ENCODE measurements at places on chromosomes 13 and 19. TPM values are rescaled to one million over a fixed set of nuclear protein-coding genes. Genes with fewer than 3 reads are reported as not detected.

DNA sequence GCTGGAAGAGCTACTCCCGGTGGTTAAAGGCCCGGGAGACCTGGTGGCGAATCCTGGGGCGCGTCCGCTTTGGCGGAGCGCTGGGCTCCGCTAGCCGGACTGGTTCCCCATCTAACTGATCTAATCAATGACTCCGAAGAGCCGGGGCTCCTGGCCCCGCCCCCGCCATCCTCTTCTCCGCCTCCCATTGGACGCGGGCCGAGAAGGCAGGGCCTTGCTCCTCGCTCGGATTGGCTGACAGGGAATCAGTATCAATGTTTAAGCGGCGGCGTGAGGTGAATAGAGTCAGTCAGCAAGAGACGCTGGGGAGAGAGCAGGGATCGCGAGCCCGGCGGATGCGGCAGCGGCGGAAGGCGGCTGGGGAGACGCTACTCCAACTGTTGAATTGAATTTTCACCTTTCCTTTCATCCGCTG is 1.7 kb upstream of the PCDH17 start:
- DNase-seq, result peak; percentile 67

The TPTE2 gene
- total RNA-seq, result not detected

The DLEU7 gene
- total RNA-seq, result under 0.01 TPM

- no peak for DNase-seq
Observed at GRCh38 chr13:30830638-30830965, 75.5 kb upstream of the MEDAG start.

The FXYD7 gene
- total RNA-seq, result not detected

DNA sequence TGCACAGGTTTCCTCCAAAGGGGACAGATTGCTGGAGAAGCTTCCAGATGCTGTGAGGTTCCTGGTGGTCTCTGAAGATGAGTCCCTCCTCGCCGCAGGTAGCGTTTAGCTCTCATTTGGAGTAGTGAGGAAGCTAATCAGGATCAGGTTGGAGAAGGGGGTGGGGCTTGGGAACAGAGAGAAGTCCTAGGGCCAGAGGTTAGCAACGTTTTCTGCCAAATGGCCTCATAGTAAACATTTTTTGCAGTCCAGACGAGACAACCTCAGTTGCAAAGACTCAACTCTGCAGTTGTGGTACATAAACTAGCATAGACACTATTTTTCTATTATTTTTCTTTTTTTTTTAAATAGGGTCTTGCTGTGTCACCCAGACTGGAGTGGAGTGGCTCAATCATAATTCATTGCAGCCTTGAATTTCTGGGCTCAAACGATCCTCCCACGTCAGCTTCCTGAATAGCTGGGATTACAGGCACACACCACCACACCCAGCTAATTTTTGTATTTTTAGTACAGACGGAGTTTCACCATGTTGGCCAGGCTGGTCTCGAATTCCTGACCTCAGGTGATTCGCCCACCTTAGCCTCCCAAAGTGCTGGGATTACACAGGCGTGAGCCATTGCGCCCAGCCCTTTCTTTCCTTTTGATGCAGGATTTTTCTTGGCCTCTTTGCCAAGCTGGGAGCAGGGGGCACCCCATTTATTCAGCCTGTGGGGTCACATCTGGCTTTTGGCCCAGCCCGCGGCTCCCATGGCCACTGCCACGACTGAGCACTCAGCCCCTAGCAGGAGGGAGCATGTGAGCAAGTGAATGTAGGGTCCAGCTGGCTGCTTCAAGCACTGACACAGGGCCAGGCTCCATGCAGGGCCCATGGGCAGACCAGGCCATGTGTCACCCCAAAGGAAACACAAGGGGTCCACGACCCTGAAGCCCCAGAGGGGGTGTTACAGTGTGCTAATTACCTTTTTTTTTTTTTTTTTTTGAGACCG is 34.4 kb upstream of the SIN3B start:
- no peak for DNase-seq

The KLK3 gene
- not detected for total RNA-seq

The UBL5 gene
- total RNA-seq, result 272 TPM

The ALOX5AP gene
- total RNA-seq, result not detected

The GNG7 gene
- total RNA-seq, result 0.65 TPM

Measured in fibroblast of the aortic adventitia (primary cell).